ENCODE measurements at places on chromosomes 2 and 18.

GRCh38 chr2:133562558-133562957 is 5.7 kb downstream of the NCKAP5 start:
- DNase-seq, result no peak

- DNase-seq, result peak; percentile 51
Observed at GRCh38 chr2:197113275-197113711, 186.8 kb upstream of the PGAP1 start.

- no peak for DNase-seq
Observed at GRCh38 chr2:204779771-204780170, 234.5 kb downstream of the PARD3B start.

DNA sequence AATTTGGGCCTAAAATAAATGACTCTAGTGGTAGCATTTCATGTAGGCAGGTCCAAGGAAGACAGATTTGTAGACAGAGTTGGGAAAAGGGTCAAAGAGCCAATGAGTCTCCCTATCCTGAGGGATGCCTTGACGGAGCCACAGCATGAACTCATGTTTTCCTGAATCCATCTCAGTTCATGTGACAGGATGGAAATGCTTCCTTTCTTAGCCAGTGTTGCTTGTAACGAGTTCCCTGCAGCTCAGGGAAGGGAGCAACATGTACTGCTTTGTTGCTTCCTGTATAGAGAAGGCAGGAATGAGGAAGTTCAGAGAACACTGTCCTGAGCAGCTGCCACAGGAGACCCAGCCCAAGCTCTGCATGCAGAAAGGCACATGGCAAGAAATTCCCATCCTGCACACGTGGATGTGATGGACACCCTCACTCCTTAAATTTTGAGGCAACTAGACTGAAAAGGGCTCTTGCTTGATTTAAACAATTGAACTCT is 27.9 kb downstream of the TMEM17 start:
- DNase-seq, result peak; percentile 68

GRCh38 chr2:64186699-64187605 is 42.7 kb upstream of the PELI1 start:
- DNase-seq, result no peak

DNA sequence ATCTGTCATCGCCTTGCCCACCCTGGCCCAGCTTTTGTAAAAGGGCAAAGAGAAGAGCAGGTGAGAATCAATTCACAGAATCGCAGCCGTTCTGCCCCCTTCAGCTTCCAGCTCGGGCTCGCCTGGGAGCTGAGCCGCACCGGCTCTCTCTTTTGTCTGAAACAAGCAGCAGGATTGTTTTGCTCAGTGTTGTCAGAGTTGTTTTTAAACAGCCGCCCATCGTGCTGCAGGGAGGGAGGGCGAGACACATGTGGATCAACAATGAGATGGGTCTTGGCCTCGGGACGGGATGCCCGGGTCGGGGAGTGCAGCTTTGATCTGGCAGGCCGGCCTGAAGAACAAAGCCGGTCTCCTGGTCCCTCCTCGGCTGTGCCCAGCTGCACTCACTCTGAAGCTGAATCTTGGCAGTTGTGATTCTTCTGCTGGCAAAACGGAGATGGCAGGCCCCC is 39.7 kb upstream of the HDAC4 start:
- no peak for DNase-seq

GRCh38 chr18:44672506-44672905 is 8.2 kb upstream of the SETBP1 start:
- DNase-seq, result no peak

DNA sequence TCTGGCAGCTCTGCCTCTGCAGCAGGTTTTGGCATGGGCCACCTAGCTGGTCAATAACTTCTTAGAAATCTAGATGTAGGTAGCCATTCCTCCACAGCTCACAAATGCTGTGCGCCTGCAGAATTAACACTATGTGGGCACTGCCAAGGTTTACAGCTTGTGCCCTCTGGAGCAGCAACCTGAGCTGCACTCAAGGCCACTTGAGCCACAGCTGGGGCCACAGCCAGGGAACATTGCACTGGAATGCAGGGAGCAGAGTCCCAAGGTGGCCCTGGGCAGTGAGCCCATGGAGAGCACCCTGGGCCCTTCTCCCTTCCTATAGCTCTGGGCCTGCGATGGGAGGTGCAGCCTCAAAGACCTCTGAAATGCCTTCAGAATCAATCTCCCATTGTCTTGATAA is 365.3 kb downstream of the SATB2 start:
- DNase-seq, result no peak

GRCh38 chr18:47969816-47970215 is 39.4 kb upstream of the SMAD2 start:
- peak; percentile 48 for DNase-seq

- DNase-seq, result no peak
Observed at GRCh38 chr2:43943809-43944452, 51.9 kb downstream of the LRPPRC start.

- DNase-seq, result no peak
Observed at GRCh38 chr18:24199372-24199962, 60.6 kb downstream of the CABYR start.

DNA sequence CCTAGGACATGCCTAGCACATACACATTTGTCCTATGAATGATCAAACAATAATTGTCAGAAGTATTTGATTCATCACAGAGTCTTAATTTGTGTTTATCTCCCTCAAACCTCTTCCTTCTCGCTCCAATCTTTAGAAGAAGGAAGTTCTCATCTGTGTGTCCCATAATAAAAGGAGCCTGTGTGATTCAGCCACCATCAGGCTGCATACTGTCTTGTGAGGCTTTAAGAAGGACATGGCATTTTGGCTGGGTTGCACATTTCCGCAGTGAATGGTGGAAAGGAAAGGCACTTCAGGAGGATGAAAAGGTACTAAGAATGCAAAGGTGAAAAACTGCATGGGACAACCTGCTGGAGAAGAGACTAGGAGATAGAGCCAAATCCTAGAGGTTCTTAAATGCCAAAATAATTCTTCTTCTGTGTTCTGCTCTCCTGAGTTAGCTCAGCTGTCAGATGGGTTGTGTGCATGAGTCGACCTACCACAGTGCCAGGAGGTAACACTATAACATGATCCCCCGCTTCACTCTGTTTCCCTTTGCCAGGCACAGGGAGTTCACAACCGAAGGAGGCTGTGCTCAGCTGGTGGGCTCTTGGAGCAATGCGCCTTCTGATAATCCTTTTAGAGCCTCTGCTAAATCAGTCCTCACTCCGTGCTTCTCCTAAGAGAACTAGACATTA is 120.1 kb downstream of the IRS1 start:
- DNase-seq, result no peak

- DNase-seq, result peak; percentile 89
Observed at GRCh38 chr2:47190188-47190881, 35.2 kb upstream of the STPG4 start.

DNA sequence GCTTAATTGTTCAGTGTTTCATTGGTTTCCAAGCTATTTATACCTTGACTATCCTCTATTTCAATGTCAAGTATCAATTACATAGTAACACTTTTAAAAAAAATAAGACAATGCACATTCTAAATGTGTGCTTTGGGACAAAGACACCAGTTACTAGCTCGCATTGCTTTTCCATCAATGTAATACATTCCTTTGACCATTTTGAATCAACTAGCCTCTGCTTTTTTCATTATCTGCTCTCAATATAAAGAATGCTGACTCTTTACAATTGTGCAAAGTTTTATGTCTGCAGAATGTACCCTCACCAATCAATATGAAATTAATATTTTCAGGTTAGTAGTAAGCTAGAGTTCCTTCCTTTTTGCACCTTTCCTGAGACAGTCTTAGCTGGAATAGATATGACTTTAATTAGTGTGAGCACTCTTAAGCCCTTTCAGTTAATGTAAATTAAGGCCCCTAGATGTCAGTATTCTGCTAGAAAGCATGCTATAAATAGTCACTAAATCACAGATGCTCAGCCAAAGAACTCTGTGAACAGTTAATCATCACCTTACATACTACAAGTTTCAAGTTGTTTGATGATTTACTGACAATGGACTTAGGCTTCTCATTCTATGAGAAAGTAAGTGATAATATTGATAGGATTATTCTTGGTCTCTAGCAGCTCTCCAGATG is 413.6 kb downstream of the PTH2R start:
- no peak for DNase-seq

GRCh38 chr2:159089543-159089942 is 121.1 kb downstream of the TANC1 start:
- no peak for DNase-seq

DNA sequence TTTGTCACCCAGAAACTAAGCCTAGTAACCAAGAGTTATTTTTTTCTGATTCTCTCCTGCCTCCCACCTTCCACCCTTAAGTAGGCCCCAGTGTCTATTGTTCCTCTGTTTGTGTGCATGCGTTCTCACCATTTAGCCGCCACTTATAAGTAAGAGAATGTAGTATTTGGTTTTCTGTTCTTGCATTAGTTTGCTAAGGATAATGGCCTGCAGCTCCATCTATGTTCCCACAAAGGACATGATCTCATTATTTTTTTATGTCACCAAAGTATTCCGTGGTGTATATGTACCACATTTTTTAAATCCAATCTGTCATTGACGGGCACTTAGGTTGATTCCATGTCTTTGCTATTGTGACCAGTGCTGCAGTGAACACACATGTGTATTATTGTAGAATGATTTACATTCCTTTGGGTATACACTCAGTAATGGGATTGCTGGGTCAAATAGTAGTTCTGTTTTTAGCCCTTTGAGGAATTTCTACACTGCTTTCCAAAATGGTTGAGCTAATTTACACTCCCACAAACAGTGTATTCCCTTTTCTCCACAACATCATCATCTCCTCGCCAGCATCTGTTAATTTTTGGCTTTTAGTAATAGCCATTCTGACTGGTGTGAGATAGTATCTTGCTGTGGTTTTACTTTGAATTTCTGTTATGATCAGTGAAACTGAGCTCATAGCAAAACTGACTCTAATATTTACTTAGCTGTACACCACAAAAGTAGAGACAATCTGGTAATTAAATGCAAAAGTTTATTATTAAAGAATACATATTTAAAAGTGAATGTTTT is 660.1 kb upstream of the SLC8A1 start:
- DNase-seq, result no peak

DNA sequence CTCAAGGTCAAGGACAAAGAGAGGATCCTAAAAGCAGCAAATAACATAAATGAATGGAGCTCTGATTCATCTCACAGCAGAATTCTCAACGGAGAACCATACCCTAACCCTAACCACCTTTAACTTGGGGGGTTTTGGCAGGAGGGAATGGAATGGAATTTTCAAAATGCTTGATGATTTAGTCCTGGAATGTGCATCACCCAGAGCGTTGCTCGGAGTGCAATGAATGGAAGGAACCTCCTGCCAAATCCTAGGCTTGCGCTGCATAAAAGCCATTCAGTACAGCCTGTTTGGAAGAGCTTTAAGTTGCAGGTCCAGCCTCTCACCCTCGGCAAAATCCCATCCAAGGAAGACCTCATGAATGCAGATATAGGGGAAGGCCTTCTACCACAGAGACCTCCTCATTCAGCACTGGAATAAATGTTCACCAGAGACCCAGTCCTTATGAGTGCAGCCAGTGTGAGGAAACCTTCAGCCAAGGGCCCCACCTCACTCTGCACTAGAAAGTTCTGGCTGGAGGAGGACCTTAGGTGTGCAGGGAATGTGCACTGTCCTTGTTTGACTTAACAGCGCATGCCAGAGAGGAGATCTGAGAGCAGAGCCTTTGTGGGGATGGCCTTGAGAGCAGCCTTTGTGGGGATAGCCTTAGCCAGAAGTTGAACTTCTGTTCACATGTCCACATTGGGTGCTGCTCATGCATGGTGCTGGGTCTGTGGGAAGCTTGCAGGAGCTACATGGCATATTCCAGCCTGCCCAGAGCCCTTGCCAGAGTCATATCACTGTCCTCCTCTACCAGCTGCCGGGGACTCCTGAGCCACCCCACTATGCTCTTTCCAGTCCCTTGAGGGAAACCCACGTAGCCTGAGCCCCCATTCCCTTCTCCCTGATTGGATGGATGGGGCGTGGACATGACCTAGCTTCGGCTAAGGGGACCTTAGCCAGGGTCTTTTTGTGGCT is 30.5 kb downstream of the ASB1 start:
- DNase-seq, result peak; percentile 43

DNA sequence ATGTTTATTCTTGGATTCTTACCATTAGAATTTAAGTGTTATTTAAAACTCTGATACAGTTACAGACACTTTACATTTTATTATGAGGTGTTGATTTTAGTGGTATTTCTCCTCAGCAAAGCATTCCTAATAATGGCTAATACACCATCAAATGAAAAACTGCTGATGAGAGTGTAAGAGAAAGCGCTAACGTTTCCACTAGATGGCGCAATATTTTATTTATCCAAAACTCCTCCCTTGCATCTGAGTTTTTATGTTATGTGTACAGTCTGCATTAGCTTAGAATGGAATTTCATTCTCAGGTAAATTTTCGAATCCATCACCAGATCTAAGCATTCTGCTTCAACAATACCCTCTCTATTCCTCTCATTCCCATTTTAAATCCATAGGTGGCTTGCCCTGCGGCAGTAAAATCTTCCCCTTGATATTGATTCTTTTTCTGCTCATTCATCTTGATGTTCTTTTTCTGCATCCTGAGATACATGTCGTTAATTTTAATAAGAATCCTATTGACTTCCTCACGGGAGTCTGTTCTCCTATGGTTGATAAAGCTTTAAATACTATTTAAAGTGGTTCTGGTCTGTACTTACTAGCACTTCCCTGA is 53.9 kb downstream of the PRKRA start:
- DNase-seq, result peak; percentile 58

DNA sequence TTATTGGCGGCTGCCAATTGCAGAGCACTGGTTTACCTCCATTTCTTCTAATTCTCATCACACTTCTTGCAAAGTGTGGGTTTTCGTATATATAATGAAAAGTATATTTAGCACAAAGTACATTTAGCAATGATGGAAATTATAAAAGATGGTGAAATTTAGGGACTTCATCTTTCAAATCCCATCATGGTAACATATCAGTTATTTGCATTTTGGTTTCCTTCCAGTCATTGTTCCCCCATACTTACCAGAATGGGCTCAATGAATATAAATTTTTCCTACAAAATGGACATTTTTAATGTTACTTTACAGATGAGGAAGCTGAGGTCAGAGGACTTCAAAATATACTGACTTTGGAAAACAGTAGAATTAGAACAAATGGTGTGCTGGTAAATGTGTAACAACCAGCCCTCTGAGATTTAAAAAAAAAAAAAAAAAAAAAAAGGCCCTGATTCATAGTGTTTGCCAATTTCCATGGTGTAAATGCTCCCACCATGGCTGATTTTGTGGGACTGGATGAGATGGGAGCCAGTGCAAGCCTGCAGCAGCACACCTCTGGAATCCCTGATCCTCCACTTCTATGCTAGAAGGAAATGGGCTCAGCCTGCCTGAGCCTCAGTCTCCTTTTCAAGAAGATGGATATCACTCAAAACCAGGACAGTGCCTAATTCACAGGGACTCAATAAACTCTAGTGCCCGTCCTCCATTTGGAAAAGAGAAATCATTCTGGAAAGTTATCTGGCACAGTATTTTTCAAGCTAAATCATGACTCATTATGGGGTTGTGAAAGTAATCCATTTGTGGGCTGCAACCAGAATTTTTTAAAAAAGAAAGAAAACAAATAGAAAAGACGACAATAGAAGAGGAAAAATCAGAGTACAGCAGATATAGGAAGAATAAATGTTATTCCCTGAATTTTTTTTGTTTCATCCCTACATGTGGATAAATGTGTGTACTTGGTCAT is 34.0 kb downstream of the LBH start:
- DNase-seq, result peak; percentile 63

Measured in EH (cell line).